ENCODE measurements at places on chromosomes 12 and 14. TPM values are rescaled to one million over a fixed set of nuclear protein-coding genes. Genes with fewer than 3 reads are reported as not detected.

- DNase-seq: no peak
Measured at GRCh38 chr12:109832541-109833306, 474 bp downstream of the TRPV4 start.

DNA sequence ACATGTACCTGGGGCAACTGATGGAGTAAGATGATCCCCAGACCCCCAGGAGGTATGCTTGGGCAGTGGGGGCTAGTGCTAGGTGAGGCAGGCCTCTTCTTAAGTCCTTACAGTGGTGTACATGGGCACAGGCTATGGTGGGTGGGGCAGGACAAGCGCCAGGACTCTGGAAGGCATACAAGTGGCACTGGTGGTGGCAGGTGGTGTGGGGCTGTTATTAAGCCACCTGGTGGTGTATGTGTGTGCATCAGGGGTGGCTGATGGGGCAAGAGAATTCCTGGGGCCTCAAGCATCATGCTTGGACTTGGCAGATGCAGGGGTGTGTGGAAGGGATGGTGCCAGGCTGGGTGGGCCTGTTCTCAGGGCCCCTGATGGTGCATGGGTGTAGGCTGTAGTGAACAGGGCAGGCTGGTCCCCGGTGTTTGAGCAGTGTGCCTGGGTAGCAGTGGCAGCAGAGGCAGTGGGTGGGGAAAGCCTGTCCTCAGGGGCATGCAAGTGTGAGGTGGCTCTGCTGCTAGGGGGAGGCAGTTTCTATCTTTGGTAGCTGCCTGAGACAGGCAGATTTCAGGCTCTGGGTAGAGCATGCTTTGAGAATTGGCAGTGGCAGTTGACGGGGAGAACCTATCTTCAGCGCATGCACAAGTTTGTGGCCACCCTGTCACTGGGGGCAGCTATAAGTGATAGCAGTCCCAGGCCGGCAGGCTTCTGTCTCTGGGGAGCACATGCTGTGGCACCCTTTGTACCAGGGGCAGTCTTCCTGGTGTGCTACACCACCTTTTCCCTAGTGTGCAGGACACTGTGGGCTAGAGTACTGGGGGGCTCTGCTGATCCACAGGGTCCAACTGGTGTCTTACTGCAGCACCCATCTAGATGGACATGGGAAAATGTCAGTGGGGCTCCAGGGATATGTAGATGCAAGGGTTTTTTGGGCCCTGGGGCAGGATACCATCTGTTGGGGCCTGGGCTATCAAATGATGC lies 52.6 kb upstream of the ABCD2 start:
- no peak for DNase-seq

- DNase-seq: no peak
Measured at GRCh38 chr12:944211-944610, 5.3 kb downstream of the RAD52 start.

DNA sequence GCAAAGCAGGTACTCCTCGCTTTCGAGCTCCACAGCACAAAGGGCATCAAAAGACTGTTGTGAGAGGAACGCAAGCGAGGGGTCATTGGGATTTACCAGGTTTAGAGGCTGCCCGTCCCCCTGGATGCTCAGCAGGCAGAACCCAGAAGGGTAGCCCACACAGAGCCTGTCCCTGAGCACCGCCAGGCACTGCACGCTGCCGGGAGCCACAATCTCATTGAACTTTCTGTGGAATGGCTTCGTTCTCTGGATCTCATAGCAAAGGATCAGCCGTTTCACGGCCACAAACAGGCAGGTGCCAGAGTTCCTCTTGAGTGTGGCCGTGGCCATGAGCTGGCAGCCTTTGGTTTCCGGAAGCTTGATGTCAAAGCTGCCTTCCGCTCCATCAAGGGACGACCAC lies 21.5 kb downstream of the AMN start:
- DNase-seq: no peak

DNA sequence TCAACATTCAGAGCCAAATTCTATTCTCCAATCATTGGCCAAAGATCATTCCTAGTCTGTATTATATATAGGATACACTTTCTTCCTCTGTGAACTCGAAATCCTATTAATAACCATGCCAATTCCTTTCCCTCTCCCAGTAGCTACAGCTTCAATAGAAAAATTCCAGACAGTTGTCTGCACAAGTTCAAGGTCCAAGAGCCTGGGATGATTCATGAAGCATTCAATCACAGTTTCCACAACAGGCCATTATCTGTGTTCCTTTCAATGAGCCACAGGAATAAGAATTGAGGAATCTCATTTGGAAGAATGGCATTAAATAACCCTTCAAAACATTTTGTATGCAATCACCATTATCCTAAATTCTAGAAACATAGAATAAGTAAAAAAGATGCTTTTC lies 437.4 kb downstream of the RMST start:
- DNase-seq: no peak

The CIROP gene
- total RNA-seq: not detected

The ZNF891 gene
- 0.52 TPM for total RNA-seq
